Activated T-helper 9 cell treated with anti-CD3 and anti-CD28 coated beads, Interleukin-2, amount 50 U/mL, for 16 hours (primary cell): ENCODE measurements at places on chromosomes 16 and 17.

DNA sequence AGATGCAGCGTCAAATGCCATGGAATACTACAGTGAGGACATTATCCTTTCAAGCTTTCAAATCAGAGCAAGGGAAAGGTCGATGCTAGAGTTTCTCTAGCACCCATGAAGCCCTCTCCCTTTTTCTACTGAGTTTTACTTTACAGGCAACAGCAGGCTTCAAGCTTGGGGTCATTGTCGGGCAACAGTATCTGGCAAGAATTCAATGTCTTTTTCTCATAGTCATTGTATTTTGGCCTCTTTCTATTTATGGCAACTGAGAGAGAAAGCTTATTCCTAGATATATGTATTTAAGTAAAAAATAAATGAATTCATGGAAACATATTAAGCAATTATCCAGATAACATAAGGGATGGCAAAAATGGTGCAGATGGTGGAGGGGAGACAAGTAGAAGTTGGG is 364 bp upstream of the CETP start:
- no peak for DNase-seq

- DNase-seq = no peak
These were observed 124.7 kb downstream of the CPPED1 start for GRCh38 chr16:12678983-12679382.

GRCh38 chr17:2233441-2233947 is 70.1 kb downstream of the SMG6 start:
- DNase-seq = no peak

DNA sequence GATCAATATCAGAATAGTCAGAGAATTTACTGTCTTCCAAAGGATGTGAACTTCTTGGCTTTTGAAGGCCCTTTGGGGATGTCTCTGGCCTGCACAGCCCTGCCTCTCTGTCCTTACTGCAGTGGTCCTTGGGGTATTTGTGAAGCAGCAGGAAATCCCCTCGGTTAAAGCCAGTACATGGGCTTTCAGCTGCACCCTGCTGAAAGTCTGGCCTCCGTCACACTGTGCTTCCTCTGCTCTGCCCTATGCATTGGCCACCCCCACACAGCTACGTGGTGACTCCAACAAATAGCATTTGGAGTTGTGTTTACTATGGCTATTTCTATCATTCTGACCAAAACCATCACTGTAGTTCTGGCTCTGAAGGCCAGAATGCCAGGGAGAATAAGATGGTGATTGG is 21.2 kb downstream of the SYCE1L start:
- no peak for DNase-seq

DNA sequence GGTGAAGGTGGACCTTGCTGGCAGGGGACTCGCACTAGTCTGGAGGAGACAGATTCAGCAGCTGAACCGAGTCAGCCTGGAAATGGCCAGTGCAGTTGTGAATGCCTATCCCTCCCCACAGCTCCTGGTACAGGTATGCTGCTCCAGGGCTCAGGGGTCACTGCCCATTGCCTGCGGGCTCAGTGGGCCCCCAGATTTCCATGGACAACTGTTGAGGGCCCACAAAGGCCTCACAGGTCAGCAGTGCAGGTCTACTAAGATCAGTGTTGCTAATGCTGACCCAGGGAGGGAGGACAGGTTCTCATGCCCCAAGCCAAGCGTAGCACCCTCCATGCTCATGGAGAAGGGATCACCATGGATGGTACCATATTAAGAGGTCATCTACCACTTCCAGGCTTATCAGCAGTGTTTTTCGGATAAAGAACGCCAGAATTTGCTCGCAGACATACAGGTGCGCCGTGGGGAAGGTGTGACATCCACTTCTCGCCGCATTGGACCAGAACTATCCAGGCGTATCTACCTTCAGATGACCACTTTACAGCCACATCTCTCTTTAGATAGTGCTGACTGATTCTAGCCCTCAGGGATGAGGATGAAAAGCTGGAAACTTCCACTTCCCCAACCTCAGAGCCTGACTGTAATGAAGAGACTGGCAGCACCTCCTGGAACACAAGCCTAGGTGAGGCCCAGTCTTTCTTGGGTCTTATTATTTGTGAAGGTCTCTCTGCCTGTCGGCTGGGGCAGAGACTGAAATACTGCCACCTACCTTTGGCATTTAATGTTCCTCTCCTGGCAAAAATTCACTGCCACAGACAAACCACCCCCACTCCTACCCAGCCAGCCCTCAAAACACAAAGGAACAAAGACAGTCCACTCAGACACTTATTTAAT is 7.6 kb downstream of the EME1 start:
- DNase-seq = no peak

DNA sequence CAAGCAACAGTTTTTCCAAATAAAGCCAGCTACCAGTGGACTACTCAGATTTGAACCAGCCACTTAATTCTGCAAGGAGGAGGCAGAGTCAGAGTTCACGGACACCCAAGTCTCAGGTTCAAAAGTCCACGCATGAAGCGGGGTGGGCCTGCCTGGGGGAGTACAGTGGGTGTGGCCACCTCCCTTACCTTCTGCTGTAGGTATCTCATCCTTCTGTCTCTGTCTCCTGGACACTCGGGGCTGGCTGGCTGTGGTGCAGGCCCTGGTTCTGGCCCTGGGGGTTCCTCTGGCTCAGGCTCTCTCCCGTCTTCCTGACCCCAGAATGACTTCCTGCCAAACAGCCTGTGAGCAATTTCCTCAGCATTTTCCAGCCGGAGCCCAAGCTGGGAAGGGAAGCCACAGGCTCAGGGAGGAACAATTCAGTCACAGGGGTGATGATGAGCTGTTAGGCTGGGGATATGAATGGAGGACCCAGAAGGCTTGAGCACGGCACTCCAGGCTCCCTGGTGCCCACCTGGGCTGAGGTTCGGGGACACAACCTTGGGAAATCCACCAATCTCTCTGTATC is 101.9 kb downstream of the LITAF start:
- DNase-seq = no peak

GRCh38 chr17:62892870-62893338 is 73.1 kb upstream of the TANC2 start:
- DNase-seq = no peak

- no peak for DNase-seq
These were observed 22.6 kb downstream of the SLC25A10 start for GRCh38 chr17:81734405-81735263.

GRCh38 chr17:301681-302299 is 50.8 kb downstream of the RPH3AL start:
- DNase-seq = no peak

- peak; percentile 15 for DNase-seq
These were observed 706 bp downstream of the HLF start for GRCh38 chr17:55265311-55266021.

DNA sequence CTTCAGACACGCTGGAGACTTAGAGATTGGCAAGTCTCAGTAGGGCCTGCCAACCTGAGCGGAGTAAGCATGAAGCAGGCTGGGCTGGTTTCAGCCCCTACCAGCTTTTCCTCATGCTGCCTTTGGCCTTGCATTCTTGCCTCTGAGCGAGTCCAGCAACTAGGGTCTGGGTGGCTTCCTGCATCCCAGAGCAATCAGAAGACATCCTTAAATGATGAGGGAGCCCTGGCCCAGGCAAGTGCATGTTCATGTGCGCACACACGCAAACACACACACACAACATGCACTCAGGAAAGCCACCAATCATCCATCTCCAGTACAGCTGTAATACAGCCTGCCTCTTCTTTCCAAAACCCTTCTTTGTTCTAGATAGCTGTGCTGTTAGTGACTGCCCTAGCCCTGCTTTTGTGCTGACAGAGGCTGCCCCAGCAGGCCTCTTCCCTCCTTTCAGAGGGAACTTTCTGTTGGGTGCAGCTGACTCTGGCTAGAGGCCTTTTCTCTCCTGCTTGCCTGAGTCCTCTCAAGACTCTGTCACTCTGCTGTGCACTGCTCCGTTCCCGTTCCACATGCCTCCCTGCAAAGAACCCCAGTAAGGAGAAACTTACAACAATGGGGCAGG is 30.7 kb upstream of the TBX2 start:
- no peak for DNase-seq

GRCh38 chr17:28896884-28897768 is at the start of gene FLOT2:
Gene FLOT2 (minus strand): TSS chr17:28897733. CDS start chr17:28897574, 159 bp downstream.
- DNase-seq = peak; percentile 60

GRCh38 chr17:79667121-79667715 is 56.4 kb upstream of the RBFOX3 start:
- DNase-seq = no peak

DNA sequence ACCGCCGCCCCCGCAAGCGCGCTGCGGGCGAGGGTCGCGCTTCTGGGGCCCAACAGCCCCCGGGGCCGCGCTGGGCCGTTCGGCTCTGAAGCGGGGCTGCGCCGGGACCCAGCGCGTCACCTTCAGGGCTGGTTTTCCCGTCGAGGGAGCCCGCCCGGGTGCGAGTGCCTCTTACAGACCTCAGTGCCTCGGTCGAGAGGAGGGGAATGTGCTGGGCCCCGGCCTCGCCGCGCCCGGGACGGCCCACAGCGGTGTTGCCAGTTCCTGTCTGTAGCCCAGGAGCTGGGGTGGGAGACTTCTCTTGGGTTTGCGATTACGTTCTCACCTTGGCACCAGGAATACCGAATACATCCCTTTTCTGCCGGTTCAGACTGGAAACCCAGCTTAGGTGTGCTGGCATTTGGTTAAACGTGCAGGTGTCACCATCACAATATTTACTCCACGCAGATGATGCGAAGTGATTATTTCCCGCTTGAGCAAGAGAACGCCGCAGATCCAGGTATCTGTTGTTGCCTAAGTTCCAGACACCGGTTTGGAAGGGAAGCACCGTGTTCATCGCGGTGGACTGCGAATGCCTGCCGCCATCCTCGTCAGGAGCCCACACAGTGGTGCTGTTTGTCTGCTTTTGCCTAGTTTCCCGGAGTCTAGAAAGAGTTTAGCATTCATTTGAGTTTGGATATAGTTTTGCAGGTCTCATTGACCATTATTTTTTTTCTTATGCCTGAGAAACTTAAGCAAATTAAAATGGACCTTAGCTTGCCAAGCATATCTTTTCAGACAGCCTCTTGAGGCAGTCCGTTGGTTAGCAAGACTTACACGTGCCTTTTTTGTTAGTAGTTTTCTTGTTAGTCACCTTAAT is 914 bp downstream of the MAP1LC3B start:
- peak; percentile 25 for DNase-seq

- DNase-seq = peak; percentile 79
These were observed at the start of gene RAPGEFL1 for GRCh38 chr17:40177275-40177874. Gene RAPGEFL1 (plus strand): TSS chr17:40177470. CDS start chr17:40177862, 392 bp downstream.

DNA sequence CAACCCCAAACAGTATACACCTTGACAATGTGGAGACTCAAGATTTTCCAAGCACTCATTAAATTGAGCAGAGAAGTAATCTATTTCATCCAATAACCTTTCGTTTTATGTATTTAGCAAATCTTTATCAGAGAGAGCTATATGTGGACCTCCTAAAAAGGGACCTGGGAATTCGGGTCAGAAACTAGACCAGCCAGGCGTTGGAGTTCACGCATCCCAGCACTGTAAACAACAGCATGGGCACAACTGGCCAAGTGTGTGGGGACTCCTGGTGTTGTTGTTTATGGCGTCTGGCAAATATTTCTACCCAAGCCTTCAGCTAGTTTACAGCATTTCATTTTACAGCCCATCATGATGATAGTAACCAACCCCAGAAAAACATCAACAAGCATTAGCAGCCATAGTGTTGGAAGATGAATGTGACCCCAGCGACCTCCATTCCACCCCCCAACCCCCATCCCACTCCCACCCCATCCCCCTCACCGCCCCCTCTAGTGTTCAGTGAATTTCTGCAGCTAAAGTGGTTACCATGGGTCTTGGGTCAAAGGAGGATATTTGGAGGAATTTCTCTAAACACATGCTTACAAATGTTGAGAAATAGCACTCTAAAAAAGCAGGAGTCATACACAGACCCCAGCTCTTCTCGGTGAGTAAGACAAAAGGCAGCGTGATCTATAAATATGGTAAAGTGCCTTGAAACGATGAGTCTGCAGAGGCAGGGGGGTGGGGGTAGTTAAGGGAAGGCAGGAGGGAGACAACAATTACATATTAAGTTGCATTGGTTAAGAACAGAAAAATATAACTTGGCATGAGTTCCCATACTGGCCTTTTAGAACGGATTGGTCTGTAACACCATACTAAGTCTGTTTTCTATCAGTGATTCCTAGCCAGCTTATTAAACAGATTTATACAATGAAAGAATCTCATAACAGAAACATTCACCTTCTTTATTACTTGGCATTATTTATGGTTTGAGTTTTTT is 91.4 kb upstream of the TBX2 start:
- no peak for DNase-seq

DNA sequence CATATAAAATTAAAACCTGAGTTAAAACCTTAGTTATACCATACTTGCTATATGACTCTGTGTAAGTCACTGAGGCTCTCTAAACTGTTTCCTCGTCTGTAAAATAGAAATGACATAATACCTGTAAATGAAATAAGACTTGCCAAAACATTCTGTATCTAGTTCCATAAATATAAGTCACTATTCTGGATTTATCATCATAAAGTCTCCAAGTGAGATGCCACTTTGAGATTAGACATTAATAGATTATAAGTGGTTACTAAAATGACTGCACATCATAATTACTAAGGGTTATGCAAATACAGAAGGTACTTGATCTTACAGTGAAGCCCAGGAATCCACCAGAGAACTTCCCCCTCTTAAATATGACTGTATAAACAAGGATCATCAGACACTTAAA is 12.0 kb upstream of the BRIP1 start:
- no peak for DNase-seq

DNA sequence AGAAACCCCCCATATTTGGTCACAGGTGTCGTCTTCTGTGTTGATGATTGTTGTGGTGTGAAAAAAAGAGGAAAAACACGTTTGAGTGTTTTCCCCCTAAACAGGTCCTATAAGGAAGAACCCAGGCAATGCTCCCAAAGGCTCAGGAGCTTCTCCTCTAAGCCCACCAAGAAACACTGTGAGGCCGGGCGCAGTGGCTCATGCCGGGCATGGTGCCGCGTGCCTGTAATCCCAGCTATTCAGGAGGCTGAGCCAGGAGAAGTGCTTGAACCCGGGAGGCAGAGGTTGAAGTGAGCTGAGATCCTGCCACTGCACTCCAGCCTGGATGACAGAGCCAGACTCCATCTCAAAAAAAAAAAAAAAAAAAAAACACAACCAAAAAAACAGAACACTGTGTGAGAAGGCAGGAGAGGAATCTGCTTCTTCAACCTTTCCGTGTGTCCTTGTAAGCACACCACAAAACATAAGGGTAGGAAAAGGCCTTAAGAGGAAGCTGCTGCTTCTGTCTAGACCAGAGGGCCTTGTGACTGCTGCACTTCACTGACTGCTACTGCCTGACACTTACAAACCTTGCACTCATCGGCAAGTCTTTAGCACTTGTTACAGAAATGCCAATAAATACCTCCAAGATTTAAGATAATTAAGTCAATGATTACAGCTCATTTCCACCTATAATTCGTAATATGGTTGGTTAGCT is 9.3 kb downstream of the JPT1 start:
- no peak for DNase-seq
